ENCODE measurements at places on chromosomes 16 and 17. TPM values are rescaled to one million over a fixed set of nuclear protein-coding genes. Genes with fewer than 3 reads are reported as not detected.

DNA sequence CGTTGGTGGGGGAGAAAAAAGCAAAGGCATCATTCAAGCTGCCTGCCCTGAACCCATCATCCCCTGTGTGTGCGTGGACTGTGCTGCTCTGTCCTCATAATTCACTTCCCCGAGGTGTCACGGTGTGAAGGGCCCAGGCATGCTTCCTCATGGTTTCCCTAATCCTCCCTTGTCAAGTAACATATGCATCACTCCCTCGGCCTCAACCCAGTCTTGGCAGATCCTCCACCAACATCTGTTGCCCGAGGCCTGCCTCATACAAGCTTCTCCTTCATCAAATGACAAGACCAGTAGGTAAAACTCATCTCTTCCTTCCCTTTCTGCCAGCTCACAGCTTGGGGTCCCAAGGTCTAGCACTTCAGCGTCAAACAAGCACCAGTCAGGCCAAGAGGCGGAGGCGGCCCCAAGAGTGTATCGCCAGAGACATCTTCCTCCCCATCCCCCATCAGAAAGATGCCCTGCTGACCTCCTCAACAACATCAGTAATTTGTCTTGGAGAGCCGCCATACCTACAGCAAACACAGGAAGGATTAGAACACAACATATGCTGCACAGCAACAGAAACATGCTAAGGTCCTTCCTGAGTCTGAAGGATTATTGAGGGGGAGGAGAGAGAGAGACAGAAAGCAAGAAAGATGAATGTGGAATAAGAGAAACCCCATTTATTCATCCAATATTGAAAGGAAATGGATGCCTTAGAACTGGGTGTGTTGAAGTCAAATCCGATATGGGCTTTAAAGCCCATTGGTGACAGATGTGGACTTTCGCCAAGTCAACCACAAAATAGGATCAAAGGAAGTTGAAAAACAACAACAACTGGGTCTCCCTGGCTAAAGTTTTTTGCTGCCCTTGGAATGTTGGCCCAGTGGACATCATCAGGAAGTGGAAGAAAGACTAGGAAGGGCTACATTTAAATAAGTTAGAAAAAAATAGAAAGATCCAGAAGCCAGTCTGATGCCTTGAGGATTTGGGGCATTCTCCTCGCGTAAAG is 38.4 kb downstream of the SOX9 start:
- no peak for DNase-seq

GRCh38 chr17:46822388-46822921 is 4.0 kb upstream of the WNT3 start:
- DNase-seq = no peak

GRCh38 chr17:42002175-42002791 is 15.0 kb downstream of the DNAJC7 start:
- no peak for DNase-seq

DNA sequence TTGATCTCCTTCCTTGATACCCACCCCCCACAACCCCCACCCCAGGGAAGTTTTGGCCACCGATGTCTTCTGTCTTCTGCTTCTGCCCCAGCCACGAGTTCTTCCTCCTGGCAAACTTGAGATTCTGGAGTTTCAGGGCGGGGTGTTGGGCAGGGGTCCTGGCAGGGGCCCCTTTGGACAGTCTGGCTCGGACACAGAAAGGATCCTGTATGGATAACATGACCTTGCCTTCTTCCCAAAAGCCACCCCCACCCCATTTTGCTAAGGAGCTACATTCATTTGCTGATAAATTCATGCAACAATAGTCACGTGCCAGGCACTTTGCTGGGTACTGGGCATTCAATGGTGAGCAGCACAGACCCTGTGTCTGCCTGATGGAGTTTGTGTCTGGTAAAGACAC is 5.9 kb upstream of the COL1A1 start:
- DNase-seq = no peak

DNA sequence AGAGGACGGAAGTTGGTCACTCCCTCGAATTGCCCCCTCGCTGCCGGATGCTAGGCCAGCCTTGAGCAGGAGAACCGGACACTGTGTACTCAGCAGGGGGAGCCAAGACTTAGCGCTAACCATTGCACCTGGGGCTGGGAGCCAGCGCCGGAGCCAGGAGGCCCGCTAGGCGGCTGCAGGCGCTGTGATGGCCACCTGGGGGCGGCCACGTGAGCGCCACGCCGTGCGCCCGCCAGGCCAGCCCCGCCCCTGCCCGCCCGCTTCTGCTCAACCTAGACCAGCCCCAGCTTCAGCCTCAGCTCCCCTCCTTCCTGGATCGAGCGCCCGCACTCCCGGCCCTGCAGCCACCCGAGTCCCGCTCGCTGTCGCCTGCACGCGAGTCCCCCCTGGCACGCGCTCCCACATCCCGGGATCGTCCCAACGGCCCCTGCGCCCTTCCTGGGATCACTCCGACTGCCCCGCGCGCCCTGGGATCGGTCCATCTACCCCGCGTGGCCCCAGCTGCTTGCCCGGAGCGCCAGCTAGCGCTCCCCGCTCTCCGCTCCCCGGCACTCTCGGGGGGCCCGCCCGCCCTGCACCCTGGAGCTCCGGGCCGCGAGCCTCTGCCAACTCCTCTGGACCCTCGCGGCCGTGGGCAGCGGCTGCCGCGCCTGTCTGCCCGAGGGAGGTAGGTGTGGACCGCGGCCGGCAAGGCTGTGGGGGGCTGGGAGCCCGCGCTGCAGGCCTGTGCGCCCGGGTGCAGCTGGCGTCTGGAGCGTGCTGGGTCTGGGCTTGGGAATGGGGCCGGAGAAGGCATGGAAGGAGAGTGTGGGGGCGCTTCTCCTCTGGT is at the start of gene EEF2K:
Gene EEF2K (plus strand): TSS at position 266 of the 829 bp plus-strand sequence. CDS start 19,452 bp downstream, outside the sequence.
- peak; percentile 96 for DNase-seq

GRCh38 chr17:14197057-14197456 is 39.6 kb downstream of the CDRT15 start:
- DNase-seq = no peak

DNA sequence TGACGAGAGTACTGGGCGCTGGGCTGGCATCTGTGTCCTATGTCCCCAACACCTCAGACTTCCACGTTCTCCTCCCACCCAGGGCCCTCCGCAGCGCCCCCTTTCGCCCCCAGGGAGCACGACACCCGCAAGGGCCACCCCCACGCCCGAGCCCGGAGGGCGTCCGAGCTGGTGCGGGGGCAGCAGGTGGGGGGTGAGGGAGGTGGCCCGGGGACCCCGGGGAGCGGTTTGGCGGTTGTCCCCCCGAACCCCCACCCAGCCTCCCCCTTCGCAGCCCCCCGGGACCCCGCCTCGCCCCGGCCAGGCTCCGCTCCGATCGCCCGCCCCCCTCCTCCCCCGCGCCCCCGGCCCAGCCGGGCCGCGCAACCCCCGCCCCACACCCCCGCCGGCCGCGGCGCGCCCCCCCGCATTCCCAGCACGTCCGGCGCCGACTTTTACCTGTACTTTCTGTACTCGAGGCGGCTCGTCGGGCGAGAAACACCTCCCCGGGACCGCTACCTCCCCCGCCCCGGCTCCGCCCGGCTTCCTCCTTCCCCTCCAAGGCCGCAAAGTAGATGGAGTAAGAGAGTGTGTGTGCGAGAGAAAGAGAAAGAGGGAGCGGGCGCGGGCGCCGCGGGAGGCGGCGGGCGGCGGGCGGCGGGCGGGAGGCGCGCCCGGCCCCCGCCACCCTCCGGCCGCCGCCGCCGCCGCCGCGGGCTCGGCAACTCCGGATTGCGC is 901 bp downstream of the CDYL2 start:
- no peak for DNase-seq

GRCh38 chr16:12558641-12559040 is 245.0 kb downstream of the CPPED1 start:
- no peak for DNase-seq

- DNase-seq = no peak
Observed at GRCh38 chr16:24540602-24541210, 1.3 kb downstream of the RBBP6 start.

DNA sequence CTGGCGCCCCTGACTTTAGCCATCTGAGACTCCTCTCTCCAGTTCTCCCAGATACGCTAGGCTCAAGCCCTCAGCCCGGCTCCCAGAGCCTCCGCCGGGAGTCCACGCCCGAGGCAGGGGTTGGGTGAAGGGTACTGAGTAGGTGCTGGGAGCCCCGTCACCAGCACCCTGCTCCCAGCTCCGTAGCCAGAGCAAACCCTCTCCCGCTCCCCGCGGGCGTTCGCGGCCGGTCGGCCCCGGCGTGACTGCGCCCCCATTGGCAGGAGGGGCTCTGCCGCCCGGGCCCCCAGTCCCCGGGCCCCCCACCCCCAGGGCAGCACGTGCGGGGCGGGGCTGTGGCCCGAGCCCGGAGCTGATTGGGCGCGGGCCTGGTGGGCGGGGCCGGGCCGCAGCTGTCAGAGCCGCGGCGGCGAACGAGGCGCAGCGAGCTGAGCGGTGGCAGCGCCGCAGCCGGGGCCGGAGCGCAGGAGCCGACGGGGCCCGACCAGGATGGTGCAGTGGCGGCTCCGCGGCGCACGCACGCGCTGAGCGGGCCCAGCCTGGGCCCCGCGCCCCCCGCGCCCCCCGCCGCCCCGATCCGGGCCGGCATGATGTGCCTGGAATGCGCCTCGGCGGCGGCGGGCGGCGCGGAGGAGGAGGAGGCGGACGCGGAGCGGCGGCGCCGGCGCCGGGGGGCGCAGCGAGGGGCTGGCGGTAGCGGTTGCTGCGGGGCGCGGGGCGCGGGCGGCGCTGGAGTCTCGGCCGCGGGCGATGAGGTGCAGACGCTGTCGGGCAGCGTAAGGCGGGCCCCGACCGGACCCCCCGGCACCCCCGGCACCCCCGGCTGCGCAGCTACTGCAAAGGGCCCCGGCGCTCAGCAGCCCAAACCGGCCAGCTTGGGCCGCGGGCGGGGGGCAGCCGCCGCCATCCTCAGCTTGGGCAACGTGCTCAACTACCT is at the start of gene SPNS2:
Gene SPNS2 (plus strand): TSS at position 421 of the 937 bp plus-strand sequence. CDS start 167 bp downstream, at position 588.
- peak; percentile 45 for DNase-seq

DNA sequence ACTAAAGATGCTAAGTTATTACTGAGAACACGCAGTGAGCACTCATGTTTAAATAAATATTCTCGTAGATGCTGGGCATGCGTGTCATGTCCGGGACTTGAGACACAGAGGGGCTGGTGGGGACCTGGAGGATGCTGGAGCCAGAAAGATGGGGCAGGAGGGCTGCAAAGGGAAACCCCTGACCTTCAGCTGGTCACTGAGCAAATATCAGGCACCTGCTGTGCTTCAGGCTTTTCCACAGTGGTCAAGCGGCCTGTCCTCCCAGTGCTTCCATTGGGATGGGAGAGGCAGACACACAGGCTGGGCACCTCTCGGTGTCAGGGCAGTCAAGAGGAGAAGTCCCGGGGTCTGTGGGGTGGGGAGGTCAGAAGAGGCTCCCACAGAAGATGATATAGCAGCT is 211.4 kb downstream of the GSG1L start:
- no peak for DNase-seq

DNA sequence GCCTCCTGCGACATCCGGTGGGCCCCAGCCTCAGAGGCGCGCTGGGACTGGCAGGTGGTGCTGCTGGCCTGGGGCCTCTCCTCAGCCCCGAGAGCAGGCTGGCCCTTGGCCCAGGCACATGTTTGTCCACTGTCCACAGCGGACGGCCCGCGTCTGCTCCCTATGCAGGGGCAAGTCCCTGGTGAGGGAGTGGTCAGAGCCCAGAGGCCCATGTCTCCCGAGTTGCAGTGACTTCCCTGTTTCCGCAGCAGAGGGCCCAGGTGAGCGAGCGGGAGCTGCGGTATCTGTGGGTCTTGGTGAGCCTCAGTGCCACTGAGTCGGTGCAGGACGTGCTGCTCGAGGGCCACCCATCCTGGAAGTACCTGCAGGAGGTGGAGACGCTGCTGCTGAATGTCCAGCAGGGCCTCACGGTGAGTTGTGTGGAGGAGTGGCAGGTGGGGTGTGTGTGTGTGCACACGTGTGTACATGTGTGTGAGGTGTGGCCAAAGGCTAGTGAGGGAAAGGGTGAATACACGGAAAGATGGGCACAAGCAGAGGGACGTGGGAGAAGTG is 10.4 kb downstream of the IL34 start:
- no peak for DNase-seq

DNA sequence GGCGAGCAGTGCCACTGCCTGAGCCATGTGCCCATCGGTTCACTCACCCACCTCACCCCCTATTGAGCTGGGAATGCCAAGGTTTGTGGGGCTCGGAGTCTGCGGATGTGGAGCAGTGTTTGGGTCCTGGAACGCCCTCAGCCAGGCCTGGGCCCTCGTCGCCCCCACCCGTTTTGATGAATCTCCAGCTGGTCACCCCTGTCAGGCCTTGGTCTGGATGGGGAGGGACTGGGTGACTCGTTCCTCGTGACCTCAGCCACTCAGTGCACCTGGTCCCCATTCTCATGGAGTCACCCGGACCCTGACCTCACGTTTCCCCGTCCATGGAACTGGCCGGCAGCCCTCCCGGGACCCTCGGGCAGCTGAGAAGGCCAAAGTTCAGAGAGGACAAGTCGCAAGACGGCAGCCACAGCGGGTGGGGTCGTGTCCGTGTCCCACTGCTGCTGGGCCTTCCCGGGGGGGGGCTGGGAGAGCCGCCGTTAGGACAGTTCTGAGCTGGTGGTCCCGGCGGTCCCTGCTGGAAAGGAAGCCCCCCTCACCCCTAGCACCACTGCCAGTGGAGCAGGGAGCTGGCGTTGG is 23.2 kb downstream of the GSE1 start:
- DNase-seq = no peak

DNA sequence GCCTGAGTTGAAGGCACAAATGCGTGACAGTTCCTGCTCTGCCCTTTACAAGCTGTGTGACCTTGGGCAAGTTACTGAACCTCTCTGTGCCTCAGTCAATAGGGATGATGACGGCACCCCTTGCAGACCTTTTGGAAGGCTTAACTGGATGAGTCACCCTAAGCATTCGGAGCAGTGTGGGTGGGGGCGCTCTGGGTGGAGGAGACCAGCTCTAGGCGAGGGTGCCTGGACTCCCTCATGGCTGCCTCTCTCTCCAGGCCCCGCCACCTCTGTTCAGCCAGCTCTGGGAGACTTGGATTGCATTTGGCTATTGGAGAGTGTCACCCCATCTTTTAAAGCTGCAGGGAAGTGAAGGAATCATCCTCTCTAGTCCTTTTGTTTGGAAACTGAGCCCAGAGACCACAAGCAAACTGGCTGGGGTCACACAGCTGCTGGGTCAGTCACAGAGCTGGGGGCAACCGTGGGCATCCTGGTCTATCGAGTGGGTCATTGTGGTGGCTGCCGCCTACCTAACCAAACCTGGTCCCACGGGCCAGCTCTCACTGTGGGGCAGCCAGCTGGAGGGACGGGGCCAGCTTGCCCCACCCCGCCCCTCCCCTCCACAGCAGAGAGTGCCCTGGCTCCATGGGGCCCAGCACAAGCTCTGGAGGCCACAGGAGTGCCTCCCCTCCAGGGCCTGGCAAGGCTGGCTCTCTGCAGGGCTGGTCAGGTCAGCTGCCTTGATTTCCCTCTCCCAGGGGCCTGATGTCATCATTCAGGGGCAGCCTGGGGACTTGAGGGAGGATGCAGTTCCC is 20.2 kb upstream of the GSE1 start:
- DNase-seq = no peak

GRCh38 chr17:35082073-35082657 is 18.7 kb upstream of the RFFL start:
- no peak for DNase-seq

ARRB2 gene
- total RNA-seq = 32.9 TPM

FA2H gene
- 0.98 TPM for total RNA-seq

TBX6 gene
- 0.30 TPM for total RNA-seq

CDH13 gene
- 123 TPM for total RNA-seq

STX1B gene
- 0.46 TPM for total RNA-seq

Measured in NCI-H460 (cell line).